ENCODE measurements at places on chromosomes 12 and 14.

DNA sequence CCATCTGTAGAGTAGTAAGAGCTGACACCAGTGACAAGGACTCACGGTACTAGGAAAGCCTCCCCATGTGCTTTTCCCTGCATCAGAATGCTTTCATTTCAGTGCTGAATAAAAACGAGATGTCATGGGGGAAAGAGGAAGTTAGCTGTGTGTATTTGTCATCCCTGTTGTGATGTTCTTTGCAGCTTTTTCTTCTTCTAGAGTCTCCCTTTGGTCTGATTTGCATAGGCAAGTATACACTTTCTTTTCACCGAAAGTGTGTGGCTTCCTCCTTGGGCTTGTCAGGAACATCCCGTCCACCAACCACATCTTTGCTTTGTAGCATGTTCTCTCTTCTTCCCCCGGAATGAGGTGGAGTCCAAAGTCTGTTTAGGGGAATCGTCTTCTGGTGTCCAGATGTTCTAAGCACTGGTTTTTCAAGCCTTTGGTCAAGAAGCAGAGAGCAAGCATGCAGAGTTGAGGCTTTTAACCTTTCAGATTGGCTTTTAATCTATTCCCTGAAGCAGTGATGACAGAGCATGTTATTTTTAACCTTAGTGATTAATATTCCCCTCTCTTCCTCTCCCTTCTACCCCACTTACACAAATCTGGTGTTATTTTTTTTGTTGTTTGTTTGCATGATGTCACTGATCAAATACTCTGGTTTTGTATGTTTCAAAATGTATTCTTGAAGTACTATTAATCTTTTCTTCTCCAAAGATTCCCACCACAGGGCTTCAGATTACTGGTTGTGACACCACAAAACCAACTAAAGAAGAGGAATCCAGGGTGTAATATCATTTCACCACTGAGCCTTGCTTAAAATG lies 163.4 kb downstream of the SAMD4A start:
- DNase-seq, result no peak

DNA sequence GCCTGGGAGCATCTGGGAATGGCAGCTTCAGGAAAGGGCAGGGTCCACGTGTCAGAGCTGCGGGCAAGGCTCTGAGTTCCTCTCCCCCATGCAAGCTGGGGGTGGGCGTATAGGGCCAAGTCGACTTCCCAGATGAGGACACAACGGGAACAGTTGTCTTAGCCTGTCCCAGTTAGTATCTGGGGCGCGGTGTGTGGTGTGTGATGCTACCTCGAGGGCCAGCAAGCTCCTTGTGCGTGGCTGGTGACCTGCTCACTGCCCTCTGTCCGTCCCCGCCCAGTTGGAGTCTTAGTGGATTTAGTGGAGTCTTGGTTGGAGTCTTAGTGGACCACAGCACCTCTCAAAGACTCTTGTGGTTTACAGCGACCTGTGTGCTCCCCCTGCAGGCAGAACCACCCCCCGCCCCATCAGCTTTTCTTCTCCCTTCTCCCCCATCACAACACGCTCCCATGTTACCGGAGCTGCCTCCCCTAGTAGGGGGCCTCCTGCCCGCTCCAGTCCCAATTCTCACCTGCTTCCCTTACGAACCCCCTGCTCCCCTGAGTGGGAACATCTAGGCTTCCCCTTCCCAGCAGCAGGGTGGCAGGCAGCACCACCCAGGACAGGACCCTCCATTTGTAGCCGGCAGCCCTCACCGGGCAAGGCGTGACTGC lies 8.7 kb downstream of the ASPG start:
- no peak for DNase-seq

GRCh38 chr14:75113932-75114539 lies 12.8 kb downstream of the NEK9 start:
- DNase-seq, result no peak

- DNase-seq, result no peak
These were observed 24.9 kb downstream of the FOXN3 start for GRCh38 chr14:89392181-89392580.

DNA sequence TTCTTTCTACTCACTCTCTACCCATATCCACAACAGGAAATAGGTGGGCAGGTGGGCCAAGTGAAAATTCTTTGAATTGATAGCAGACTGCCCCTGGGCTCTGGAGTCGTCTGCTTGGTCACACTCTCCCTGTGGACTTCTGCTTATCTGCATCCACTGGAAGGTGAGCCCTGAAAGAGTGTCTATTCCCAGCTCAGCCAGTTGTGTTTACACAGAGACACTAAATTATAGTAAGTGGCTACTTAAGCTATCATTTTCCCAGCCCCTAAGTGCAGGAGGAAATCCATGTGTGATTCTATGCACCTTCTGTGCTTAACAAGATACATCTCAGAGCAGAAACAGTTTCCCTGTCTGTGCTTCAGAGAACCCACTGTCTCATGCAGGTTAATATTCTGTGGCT lies 338.4 kb downstream of the FUT8 start:
- DNase-seq, result peak; percentile 74

Data from NCI-H1417 (cell line).